NCI-H1105 treated with DMSO at 0.1 percent for 48 hours (cell line): ENCODE measurements at places on chromosomes 5 and 9.

DNA sequence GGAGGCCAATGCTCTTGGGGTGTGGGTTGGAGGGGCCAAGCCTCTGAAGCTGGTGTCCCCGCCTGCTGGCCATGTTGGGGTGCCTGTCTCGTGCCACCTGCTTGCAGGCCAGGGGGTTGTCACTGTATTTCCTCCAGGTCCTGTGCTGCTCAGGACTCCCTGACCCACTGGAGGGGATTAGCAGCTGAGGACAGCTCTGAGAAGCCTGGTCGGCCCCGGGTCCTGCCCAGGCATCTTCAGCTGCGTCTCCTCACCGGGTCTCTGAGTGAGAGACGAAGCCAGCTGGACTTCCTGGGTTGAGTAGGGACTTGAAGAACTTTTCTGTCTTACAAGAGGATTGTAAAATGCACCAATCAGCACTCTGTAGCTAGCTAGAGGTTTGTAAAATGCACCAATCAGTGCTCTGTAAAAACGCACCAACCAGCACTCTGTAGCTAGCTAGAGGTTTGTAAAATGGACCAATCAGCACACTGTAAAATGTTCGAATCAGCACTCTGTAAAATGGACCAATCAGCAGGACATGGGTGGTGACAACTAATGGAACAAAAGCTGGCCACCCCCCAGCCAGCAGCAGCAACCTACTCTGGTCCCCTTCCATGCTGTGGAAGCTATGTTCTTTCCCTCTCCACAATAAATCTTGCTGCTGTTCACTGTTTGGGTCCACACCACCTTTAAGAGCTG is 20.6 kb upstream of the SLC9A3 start:
- DNase-seq: no peak

GRCh38 chr9:125121146-125121545 is 22.2 kb downstream of the SCAI start:
- DNase-seq: no peak

GRCh38 chr9:135666534-135667462 is 3.7 kb downstream of the LCN9 start:
- DNase-seq: no peak

- no peak for DNase-seq
Measured at GRCh38 chr5:38420246-38420645, 136.2 kb downstream of the LIFR start.

DNA sequence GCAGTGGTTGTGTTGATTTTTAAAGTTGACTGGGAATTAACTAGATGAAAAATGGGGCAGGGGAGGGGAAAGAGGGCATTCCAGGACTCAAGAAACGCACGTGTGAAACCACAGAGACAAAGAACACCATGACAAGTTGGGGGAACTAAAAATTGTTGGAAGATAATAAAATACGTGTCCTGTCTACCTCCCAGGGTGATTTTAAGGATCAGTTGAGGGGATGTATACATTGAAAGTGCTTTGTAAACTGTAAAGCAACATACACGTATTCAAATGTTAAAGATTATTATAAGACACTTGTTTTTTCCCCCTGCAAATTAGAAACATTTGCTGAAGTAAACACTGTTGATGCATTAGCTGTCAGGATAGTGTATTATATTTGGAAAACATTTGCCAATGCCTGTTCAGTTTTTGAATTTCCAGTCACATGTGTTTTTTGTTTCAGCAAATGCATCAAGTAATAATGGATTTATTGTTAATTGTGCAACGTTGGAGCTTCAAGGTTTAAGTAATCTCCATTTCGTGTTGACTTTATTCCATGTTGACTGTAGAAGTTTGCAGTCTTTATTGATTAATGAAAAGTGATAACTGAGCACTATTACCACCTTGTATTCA is 412.7 kb downstream of the ACTL7B start:
- no peak for DNase-seq

DNA sequence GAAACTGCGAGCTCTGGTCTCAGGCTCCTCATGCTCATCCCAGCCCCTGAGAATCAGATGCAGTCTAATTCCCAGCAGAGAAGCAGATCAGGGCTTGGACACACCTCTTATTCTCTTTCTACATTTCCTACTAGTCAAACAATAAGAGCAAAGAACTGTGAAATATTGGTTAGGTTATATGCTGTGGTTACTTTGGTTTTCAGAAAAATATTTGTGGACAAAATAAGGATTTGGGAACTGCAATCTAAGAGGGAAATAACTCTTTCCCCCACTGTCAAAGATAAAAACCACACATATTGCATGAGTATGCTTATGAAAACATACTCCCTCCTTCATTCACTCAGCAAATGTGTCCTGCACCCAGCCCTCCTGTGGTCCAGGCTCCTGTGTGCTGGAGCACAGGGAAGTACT is 164.5 kb upstream of the S1PR3 start:
- DNase-seq: no peak

DNA sequence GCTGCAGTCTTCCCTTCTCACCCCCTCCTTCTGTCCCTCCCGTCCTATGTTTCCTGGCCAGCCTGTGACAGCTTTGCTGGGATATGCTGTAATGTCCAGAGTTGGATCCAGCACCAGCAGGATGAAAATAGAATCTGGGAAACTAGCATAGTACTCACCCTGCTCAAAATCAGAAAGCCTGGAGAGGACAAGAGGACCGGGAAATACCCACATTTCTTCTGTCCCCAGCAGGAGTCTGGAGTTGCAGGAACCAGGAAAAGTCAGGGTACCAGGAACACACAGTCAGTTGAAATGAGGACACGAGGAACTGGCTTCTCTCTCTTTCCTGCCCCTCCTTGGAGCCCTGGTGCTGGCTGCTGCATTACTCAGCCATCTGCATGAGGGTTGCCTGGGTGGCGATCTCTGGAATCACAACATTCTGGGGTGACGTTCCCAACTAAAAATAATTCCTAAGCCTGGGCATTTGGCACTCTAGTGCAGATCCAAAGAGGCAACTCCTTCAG is 59.6 kb upstream of the NFIL3 start:
- no peak for DNase-seq

- no peak for DNase-seq
Measured at GRCh38 chr5:132013711-132014110, 2.3 kb upstream of the ACSL6 start.

DNA sequence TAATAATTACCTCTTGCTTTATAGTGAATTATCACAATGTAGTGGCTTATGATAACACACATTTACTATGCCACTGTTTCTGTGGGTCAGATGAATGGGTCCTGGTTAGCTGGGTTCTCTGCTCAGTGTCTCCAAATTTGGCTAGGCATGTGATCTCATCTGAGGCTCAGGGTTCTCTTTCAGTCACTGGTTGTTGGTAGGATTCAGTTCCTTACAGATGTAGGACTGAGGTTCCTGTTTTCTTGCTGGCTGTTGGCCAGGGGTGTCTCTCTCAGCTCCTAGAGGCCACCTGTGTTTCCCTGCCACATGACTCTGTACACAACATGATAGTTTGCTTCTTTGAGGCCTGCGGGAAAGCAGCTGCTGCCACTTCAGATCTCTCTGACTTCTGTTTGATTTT is 7.1 kb downstream of the NFX1 start:
- peak; percentile 20 for DNase-seq

DNA sequence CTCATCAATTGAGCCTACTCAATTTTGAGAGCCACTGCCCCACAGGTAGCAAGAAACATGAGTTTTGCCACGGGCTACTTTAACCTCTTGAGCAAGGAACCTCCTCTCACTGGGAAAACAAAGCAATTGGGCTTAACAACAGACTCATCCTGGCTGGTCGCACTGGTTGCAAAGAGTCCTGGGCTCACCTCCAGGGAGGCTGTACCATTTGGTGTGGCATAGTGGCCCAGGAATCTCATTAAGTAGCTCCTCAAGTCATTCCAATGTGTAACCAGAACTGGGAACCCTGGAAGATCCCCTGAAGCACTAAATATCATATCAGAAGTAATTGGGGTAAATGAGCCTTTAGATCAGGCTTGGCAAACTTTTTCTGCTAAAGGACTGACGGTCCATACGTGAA is 78.5 kb downstream of the MYO10 start:
- DNase-seq: no peak

- DNase-seq: no peak
Measured at GRCh38 chr5:122790354-122791103, 15.6 kb downstream of the SNX2 start.

DNA sequence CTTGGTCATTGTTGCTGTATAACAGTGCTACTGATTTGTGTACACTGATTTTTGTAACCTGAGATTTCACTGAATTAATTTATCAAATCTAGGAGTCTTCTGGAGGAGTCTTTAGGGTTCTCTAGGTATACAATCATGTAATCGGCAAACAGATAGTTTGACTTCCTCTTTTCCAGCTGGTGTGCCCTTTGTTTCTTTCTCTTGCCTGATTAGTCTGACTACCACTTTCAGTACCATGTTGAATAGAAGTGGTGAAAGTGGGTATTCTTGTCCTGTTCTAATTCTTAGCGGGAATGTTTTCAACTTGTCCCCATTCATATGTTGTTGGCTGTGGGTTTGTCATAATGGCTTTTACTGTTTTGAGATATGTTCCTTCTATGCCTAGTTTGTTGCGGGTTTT is 24.7 kb upstream of the RANBP6 start:
- no peak for DNase-seq

DNA sequence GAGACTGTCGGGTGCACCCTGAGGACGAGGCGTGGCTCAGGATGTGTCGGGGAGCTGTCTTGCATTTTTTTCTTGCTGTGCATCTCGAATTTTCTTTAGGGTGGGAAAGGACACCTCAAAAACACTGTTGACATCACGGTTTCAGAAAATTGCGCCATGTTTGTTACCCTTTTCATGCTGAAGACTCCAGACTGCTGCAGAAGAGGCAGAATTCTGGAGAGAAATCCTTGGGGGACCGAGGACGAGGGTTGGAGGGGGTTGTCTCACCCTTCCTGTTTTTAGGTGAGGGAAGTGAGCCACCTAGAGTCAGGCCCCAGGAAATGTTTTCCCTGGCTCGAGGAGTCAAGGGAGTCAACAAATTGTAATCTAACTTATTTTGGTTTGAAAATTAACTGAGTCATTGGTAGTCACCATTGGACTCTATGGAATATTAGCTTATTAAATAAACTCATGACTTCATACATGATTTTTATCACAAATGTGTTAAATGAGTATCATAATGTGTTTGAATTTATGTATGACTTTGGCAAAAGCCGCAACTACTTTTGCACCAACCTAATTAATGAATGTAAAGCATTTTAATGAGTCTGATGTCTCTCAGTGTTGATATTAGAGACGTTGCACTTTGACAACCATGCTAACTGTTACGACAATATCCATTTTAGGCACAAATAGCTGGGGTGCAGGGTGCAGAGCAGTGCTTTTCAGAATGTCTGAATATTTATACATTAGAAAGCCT is 724 bp upstream of the LYSMD3 start:
- DNase-seq: peak; percentile 67

DNA sequence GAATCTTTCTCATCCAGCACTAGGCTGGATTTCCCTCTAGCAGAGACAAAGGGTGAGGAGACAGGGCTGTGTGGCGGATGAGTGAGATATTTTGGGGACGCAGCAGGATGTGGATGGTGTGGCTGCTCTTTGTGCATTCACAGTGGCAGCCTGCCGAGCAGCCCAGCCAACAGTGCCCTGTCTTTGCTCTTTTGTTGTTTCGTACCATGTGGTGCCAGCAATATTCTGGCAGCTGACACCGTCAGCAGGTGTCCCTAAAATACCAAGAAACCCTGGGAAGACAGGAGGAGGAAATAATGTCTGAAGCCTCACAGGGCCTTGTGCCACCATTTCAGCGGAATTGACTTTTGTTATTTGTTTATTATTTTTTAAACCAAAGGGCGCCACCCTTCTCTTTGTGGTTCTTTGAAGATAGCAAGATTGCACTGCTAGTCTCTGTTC is 141.4 kb downstream of the CCDC192 start:
- no peak for DNase-seq

DNA sequence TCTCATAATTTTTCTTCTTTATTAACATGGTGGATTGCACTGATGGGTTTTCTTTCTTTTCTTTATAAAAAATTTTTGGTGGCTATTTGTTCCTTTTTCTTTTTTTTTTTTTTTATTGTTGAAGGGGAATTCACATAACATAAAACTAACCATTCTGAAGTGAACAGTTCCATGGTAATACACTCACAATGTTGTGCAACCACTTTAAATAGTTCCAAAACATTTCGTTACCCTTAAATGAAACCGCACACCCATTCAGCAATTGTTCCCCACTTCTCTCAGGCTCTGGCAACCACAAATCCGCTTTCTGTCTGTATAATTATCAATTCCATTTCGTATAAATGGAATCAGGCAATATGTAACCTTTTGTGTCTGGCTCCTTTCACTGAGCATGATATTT is 11.7 kb upstream of the SETX start:
- DNase-seq: no peak

DNA sequence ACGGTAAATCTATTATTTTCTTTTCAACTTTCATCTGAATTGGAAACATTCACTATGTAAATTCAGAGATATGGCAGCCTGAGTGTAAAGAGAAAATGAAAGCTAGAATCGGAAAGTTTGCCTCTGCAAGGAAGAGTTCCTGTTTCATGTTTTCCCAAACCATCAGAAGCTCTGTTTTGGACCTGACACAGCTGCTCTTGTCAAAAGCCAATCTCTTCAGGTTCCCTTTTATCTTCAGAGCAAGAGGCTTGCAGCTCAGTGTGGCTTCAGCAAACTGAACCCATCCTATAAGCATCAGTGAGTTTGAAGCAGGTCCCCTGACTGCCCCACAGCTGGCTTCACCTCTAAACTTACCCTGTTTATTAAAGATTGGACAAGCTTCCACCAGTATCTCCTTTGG is 1099.7 kb downstream of the DTWD2 start:
- DNase-seq: no peak

GRCh38 chr9:97480749-97481148 is 20.7 kb upstream of the TMOD1 start:
- DNase-seq: no peak

DNA sequence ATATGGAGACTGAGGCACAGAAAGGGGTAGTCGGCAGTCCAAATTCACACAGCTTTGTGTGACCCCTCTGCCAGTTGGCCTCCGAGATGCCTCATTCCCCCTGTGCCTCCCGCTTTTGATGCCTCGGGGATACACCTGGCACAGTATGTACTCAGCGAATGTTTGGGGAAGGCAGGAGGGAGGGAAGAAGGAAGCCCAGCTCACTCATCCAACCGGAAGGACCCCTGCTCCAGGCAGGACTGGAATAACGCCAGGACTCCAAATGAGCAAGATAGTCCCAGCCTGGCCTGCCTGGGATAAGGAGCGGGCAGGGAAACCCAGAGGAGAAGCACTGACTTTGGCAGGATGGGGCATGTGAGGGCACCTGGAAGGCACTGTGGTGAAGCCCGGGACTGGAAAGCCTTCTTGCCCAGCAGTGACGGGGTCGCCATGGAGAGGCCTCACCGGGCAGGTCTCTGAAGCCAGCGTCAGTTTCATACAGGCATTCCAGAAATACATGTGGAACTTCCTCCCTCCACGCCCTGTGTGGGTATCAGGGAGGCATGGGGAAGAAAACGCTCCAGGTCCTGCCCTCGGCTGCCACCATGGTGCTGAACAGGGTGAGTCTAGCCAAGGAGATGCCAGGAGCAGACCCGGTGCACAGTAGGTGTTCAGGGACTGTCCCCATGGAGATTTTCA is 20.3 kb downstream of the LMX1B start:
- no peak for DNase-seq

- DNase-seq: peak; percentile 45
Measured at GRCh38 chr9:4640027-4640426, 22.1 kb upstream of the PLPP6 start.
